ENCODE measurements at places on chromosomes 3 and 15.

DNA sequence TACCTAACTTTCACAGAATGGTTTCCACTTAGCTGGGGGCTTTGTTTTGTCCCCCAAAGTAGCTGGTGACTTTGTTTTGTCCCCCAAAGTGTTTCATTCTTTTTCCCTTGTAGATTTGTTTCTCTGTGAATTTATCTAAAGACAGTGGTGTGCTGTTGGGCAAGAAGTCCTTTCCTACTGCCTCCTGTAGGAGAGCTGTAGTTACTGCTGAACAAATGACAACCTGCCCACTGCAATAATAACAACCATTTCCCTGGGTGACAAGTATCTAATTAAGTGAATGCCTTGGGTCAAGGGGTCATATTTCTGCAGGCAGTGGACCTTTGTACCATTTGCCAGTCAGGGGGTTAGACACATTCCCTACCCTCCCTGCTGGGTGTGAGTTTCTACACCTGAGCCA is 125.4 kb upstream of the BFSP2 start:
- no peak for DNase-seq

DNA sequence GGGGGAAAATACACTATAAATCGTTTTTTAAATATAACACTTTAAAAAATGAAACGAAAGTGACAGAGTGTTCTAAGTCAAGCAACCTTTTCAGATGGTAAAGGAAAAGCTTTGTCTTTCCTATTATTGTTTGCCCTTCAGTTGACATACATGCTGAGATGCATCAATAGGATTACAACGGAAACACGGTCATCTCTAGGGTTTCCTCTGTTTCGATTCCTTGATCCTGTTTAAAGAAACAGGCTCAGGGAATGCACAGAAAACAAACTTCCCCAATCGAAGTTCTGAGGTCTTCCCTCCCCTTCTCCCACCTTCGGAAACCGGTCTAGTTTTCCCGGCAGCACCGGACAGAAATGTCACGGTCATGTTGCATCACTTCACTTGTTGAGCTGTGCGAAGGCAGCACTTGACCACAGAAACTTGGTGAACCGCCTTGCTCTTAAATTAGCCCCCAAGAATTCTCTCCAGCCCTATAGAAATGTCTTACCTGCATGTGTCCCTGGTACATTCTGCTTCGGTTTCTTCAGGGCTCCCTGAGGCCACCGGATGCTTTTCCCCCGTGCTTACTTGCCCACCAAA is 556 bp downstream of the PEX5L start:
- peak; percentile 51 for DNase-seq

DNA sequence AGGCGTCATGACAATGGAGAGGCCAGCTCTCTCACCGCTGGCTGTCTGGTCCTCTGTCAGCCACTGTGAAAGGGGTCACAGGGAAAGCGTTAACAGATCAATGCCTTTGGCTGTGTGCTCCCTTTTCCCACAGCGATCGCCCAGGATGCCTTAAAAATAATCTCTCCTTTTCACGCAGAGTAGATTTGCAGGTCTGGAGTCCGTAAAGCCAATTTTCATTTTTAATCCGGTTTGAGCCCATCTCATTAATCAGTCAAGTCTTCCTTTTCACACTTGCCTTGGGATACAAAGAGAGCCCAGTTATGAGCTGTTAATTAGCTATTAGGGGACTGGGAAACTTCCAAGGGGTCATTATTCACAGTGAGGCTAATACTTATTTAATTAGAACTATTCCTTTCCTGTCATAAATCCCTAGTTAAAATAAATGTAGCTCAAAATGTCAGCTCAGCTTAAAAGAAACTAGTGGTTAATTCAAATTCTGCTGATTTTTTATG is 104.3 kb upstream of the RASGRP1 start:
- DNase-seq = no peak

DNA sequence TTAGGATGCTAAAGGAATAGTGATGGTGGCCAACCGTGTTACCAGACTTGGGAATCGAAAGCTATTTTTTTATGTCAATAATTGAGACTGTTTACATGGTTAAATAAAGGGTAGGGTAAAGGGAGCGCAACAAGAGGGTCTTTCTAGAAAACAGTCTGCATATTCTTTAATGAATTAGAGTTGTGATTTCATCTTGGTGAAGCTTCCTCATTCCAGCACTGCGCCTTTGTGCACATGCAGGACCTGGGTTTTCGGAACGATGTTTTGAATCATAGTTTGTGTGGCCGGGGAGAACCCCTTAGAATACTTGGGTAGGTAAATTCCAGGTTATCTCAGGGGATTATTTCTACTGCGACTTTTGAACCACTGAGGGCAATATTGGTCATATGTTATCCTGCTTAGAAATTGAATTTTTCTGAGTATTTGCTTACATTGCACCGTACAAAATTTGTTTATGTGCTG is 1.3 kb downstream of the PIK3CA start:
- peak; percentile 29 for DNase-seq

GRCh38 chr15:25238126-25238525 is 200.7 kb downstream of the UBE3A start:
- DNase-seq = no peak

GRCh38 chr3:185825006-185825638 is at the start of gene IGF2BP2:
Gene IGF2BP2, minus strand, starts transcription at chr3:185825042. Its CDS starts 82 bp downstream, at chr3:185824960.
- DNase-seq = peak; percentile 86

DNA sequence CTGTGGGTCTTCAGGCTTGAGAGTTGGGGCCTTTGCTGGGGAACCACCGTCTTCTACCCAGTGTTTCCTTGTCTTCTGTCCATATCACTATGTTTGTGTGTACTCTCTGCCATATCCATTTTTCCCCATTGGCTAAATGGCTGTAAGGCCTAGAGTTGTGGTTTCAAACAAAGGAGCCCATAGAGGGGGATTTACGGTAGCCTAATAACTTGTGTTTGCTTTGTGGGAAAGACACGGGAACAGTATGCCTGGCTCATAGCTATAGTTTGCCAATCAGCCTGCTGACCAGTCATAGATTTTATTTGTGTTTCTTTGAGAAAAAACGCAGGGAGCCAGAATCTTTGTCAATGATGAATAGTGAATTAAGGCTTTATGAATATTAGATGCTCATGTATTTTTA is 554.8 kb downstream of the NAALADL2 start:
- no peak for DNase-seq

- DNase-seq = peak; percentile 36
These were observed 16.5 kb upstream of the CYP11A1 start for GRCh38 chr15:74383695-74384565.

Measured in DMS53 (cell line).